ENCODE measurements at places on chromosomes 1 and 21.

GRCh38 chr1:159561497-159561896 is 25.7 kb upstream of the OR10J5 start:
- no peak for DNase-seq

DNA sequence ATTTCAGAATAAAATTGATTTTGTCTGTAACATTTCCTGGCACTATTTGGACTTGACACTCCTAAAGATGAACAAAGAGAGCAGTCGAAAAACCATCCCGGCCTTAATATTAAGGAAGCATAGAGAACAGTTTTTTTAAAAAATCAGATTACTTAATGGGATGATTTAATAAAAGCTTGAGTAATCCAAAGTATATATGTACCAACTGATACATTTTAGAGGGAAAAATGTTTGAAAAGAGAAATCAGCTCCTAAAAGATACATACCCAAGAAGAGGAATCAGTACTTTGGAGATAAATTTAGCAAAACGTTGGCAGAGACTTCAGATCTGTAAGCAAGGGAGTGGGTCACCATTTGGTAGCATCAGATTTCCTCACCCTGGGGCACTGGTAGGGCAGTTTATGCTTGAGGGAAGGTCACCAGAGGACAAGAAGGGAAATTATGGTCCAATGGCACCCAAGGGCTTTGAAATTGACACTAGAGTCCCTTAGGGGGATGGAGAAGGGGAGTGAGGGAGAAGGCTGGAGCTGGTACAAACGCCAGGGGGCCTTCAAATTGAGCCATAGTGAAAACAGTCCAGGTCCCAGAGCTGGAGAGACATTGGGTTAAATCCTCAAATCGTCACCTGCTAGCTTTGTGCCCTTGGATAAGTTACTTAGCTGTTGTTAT is 5.9 kb downstream of the SLAMF7 start:
- DNase-seq = no peak

- DNase-seq = no peak
These were observed 742 bp upstream of the PDE9A start for GRCh38 chr21:42652527-42653230.

- no peak for DNase-seq
These were observed 7.5 kb upstream of the PSEN2 start for GRCh38 chr1:226862890-226863289.

- DNase-seq = no peak
These were observed 8.0 kb upstream of the THEMIS2 start for GRCh38 chr1:27864264-27864895.
